ENCODE measurements at places on chromosomes 16 and 17.

GRCh38 chr17:6639014-6639585, 1.4 kb downstream of the KIAA0753 start:
- DNase-seq, result no peak

DNA sequence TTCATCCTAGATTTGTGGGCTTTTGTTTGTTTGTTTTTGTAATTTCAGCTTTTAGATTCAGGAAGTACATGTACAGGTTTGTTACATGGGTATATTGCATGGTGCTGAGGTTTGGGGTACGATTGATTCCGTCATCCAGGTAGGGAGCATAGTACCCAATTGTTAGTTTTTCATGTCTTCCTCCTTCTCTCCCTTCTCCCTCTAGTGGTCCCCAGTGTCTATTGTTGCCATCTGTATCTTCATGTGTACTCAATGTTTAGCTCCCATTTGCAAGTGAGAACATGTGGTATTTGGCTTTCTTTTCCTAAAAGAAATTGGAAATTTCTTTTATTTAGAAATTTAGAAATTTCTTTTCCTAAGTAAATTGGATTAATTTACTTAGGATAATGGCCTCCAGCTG, 37.1 kb upstream of the BCAS3 start:
- DNase-seq, result no peak

- DNase-seq, result no peak
Observed at GRCh38 chr16:64151990-64152767, 969.7 kb downstream of the CDH11 start.

- no peak for DNase-seq
Observed at GRCh38 chr17:65388911-65389310, 172.5 kb downstream of the AXIN2 start.

- no peak for DNase-seq
Observed at GRCh38 chr16:27254262-27254811, 14.2 kb downstream of the NSMCE1 start.

DNA sequence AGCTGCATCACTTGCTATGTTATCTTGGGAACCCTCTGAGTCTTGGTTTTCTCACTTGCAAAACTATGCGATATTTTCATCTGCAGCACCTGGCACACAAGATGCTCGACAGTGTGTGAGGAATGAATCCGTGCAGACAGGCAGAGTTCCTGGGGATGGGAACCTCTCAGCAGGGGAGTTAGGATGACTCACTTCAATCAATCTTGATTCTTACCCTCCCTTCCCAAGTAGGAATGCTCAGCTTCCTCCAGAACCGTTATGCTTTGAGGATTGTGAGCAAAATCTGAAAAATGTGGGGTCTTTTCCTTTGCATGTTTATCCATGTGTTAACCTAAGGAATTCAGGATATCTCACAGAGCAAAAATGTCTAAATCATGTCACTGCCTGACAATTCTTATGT, 68.9 kb upstream of the HNF1B start:
- DNase-seq, result no peak

DNA sequence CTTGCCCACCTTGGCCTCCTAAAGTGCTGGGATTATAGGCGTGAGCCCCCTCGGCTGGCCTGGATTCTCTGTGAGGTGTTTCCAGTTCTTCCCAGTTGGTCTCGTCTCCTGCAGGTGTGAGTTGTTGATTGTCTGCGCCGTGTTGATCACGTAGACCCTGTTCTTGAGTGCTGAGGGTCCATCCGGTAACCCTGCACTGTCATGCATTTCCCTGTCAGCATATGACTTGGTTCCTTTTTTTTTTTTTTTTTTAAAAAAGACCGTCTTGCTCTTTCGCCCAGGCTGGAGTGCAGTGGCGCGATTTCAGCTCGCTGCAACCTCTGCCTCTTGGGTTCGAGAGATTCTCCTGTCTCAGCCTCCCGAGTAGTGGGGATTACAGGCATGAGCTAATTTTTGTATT, 17.3 kb downstream of the MGRN1 start:
- no peak for DNase-seq

DNA sequence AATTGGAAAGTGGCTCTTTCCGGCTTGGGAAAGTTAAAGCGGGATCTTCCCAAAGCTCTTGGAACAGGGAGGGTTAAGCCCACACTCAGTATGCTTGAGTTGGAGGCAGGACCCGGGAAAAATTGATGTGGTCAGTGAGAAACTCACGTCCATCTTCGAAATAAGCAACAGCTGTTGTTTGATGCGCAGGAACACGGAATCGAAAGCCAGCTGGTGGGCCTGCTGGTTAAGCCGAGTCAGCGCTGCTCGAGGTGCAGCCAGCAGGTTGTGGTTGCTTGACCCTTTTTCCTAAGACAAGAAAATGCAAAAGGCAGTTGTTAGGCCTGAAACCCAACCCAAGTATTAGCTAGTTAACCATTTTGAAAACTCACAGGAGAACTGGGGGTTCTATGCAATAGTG, 49.4 kb downstream of the COG7 start:
- DNase-seq, result no peak

DNA sequence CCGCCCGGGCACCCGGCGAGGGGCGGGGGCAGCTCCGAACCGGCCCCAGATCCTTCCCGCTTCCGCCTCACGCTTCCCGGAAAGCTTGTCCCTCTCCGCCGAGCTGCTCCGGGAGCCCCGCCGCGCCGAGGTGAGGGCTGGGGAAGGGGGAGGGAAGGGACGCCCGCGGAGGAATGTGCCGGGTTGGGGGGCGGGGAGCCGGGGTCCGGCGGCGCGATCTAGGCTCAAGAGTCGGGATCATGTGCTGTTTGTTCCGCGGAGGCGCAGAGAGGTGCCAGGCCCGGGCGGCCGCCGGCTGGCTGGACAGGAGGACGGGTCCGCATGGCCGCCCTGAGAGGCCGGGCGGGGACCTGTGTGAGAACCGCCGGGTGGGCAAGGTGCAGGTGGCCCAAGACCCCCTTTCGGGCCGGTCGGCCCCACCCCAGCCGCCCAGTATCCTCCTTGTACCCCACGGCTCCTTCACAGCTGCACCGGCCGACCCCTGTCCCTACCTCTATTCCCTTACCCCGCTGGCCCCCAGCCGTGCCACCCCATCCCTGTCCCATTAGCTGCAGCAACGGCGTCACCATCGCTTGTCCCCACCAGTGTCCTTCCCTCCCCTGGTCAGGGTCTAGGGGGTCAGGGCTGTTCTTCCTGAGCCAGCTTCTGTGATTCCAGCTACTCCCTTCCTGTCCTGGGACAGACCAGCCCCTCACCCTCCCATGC, 429 bp downstream of the KIF1C start:
- DNase-seq, result no peak

DNA sequence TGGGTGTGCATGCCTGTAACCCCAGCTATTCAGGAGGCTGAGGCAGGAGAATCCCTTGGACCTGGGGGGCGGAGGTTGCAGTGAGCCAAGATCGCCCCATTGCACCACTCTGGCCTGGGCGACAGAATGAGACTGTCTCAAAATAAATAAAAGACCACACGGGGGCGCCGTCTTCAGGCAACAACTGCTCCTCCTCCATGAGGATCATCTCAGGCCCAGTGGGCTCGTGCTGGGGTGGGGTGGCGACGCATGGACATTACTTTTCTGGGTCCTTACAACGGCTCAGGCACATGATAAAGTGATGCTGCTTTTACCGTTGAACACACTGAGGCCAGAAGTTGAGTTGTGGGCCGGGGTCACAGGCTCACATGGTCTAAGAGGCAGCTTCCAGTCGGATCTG, 56.2 kb downstream of the PRMT7 start:
- DNase-seq, result peak; percentile 23

- no peak for DNase-seq
Observed at GRCh38 chr17:61087024-61087423, 312.6 kb upstream of the TBX2 start.

DNA sequence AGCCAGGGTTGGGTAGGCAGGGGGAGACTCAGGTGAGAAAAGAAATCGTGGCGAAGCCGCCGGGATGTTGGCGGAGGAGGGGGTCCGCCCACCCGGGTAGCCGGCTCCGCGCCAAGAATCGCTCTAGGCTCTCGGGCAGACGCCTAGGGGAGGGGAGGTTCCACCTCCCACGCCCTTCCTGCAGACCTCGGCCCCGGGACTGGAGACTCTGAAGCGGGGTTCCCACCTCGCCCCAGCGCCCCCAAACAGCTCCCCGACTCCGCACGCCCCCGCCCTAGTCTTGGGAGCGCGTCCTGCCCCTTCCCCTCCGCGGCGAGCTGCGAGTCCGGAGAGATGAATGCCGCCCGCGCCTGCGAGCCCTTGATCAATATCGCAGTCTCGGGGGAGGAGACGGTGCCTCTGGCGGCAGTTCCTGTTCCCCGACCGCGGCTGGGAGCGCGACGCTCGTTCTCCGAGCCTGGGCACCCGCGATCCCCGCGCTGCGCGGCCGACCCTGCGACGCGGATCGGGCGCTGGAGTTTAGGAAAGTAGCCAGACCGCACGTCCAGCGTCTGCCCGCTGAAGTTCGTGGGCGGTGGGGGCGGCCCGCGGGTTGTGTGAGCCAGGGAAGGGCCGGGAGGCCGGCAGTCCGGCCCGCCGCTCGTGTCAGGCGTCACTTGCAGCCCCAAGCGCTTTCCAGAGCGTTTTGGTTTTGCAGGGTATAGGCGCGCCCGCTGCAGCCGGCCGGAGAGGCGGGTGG, 790 bp downstream of the CRHR1 start:
- no peak for DNase-seq

DNA sequence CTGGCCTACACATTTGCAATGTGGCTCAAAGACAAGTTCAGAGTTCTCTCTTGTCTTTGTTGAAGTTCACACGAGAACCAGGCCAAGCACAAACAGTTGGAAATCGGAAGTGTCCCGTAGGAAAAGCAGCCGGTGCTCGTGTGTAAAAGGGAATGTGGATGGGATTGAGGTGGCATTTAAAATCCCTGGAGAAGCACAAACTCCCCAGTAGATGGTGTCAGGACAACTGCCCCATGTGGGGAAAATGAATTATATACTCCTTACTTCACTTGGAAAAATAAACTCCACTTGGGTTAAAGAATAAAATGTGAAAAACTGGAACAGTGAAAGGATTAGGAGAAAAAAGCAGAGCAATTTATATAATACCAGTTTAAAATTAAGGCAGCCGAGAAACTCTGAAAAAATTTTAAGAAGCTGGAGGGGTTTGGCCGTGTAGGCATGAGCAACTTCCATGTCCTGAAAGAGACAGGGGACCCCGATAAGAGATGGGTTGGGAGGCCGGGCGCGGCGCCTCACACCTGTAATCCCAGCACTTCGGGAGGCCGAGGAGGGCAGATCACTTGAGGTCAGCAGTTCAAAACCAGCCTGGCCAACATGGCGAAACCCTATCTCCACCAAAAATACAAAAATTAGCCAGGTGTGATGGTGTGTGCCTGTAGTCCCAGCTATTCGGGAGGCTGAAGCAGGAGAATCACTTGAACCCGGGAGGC, 28.1 kb downstream of the CBFA2T3 start:
- no peak for DNase-seq

DNA sequence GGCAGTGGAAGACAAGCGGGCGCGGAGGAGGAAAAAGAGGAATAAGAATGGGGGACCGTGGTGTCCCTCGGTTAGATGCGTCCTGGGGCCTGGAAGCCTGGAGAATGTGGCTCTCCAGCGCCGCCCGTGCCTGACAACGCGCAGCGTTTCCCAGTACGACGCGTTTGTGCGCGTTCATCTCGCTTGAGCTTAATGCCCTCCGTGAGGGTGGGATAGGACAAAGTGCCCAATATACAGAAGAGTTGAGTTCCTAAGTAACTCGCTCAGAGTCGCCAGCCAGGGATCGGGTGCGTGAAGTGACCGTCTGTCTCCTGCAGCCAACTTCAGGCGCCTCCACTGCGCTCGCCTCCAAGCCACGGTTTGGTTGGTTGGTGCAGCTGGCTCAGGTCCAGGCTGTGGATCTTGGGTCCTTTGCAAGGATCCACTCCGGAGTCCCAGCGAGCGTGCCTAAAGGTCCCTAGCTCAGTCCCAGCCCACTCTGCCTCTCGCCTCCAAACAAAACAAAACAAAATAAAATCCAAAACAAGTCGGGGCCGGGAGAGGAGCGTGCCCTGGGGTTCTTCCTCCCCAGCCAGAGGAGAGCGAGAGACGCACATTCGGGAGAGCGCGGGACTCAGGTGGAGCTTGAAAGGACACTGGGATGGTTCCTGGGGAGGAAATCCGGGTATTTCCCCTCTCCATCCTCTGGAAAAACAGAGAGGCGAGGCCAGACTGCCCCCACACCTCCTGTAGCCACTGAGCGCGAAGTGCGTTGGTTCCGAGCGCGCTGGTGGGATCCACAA, 974 bp downstream of the GALR2 start:
- no peak for DNase-seq

GRCh38 chr16:85838876-85839585, 39.5 kb downstream of the COX4I1 start:
- DNase-seq, result no peak

DNA sequence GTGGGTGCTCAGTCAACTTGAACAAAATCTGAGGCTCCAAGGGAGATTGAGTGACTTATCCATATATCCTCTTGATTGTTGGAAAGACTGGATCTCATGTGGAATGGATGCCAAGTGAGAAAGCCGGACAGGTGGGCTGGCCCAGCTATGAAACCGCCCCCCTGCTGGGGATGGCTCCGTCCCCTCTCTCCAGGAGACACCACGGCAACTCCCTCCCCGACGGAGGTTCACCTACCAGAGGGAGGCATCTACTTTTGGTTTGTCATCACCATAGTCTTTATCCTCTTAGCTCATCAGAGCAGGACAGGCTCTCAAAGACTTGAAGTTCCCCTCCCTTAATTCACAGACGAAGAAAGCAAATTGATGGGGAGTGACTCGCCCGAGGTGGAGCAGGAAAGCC, 1.8 kb upstream of the ALG1 start:
- no peak for DNase-seq

- no peak for DNase-seq
Observed at GRCh38 chr16:20853981-20854620, 46.1 kb downstream of the DCUN1D3 start.

DNA sequence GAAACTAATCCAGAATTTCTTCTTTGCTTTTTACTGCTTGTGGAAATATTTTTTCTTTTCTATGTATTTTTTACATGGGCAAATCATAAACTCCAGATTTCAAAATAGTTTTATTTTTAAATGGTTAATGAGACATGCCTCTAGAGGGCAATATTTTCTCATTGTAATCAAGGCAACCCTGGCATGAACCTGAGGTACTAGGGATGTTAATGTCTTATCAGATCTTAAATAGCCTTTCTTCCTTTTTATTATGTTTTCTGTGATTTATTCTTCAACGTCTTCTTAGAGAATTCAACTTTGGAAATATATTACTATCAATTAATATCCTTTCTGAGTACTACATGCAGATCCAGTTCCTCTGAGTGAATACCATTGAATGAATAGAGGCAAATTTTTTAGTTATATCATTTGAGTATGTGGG, 324.7 kb downstream of the BCAS3 start:
- DNase-seq, result no peak

- DNase-seq, result no peak
Observed at GRCh38 chr16:69413045-69413664, 11.3 kb upstream of the CYB5B start.

All from stimulated activated CD8-positive, alpha-beta memory T cell treated with anti-CD3 and anti-CD28 coated beads, Interleukin-7, amount 100 ng/mL, for 24 hours (primary cell).